ENCODE measurements at places on chromosomes 12 and 14.
A peak's percentile ranks its signal among the peaks of the same experiment; 100 is the strongest.

DNA sequence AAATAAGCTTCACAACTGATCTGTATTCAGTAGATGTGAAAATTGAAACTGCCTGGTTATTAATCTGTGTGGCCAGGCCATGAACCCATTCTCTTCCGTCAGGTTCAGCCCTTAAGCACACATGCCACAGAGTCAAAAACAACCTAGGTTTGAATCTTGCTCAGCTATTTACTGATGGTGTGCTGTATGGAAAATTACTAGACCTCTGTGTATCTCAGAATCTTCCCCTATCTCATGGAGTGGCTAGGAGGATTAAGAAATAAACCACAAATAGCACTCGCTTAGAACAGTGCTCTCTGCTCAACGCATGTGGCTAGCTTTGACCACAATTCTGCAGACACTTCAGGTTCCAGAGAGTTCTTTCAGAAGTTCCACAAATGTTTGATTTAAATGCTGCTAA lies 240.7 kb upstream of the PLEKHG7 start:
- peak; percentile 56 for DNase-seq

- no peak for DNase-seq
Observed at GRCh38 chr12:106975993-106976658, 10.8 kb downstream of the MTERF2 start.

GRCh38 chr14:103928011-103928890 lies at the start of gene TDRD9:
TDRD9 (plus strand) TSS chr14:103928456; CDS start chr14:103928510, 54 bp downstream.
- no peak for DNase-seq

DNA sequence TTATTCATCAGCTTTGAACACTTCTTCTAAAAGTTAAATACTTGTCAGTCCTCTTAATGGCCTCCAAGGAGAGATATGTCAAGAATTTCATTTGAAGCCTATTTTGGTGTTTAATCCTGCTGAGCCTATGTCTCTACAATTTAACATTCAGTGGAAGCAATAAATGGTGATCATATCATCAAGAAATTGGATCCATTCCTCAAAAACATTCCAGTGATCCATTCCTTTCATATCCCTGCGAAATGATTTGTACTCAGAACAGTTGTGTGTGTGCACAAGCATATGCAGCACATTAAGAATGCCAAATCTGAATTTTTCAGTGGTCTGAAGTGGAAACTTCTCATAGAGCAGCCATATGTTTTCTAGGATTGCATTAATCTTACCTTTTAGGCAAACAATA lies 373.7 kb upstream of the SYT1 start:
- DNase-seq: no peak

- DNase-seq: no peak
Observed at GRCh38 chr12:49832836-49833421, 4.7 kb upstream of the NCKAP5L start.
